ENCODE measurements at places on chromosomes 3 and 15. TPM values are rescaled to one million over a fixed set of nuclear protein-coding genes. Genes with fewer than 3 reads are reported as not detected.
A peak's percentile ranks its signal among the peaks of the same experiment; 100 is the strongest.

NOX5 gene
- 0.31 TPM for total RNA-seq

- no peak overlapping the region for H3K27ac ChIP-seq
- no peaks in the 10 kb centered on the region for H3K27me3 ChIP-seq
- H3K4me3 ChIP-seq: no peak overlapping the region
- DNase-seq: no peak
- H3K36me3 ChIP-seq: no peaks in the 10 kb centered on the region
Observed at GRCh38 chr3:175149675-175150074, 290.5 kb downstream of the NAALADL2 start.

DNA sequence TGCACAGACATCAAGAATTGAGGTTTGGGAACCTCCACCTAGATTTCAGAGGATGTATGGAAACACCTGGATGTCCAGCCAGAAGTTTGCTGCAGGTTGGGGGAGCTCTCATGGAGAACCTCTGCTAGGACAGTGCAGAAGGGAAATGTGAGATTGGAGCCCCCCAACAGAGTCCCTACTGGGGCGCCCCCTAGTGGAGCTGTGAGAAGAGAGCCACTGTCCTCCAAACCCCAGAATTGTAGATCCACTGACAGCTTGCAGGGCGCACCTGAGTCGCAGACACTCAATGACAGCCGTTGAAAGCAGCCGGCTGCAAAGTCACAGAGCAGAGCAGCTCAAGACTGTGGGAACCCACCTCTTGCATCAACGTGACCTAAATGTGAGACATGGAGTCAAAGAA lies 34.6 kb upstream of the EPHA6 start:
- no peaks in the 10 kb centered on the region for H3K36me3 ChIP-seq
- H3K27ac ChIP-seq: no peak overlapping the region
- no peak overlapping the region for H3K4me3 ChIP-seq
- H3K27me3 ChIP-seq: no peaks in the 10 kb centered on the region
- DNase-seq: no peak
- no peaks in the 10 kb centered on the region for H3K4me1 ChIP-seq

- H3K4me1 ChIP-seq: peaks cover 4% of the 10 kb centered on the region
- H3K36me3 ChIP-seq: no peaks in the 10 kb centered on the region
- no peak overlapping the region for H3K4me3 ChIP-seq
- no peak overlapping the region for H3K27ac ChIP-seq
- no peak for DNase-seq
- no peaks in the 10 kb centered on the region for H3K27me3 ChIP-seq
Observed at GRCh38 chr15:99084965-99085364, 19.9 kb upstream of the SYNM start.

- peak overlapping the region; percentile 66 for H3K27ac ChIP-seq
- H3K36me3 ChIP-seq: peaks cover 8% of the 10 kb centered on the region
- H3K27me3 ChIP-seq: no peaks in the 10 kb centered on the region
- peaks cover 43% of the 10 kb centered on the region for H3K4me1 ChIP-seq
- DNase-seq: no peak
Observed at GRCh38 chr3:48739955-48740823, 23.2 kb upstream of the IP6K2 start.

MAPKAPK3 gene
- total RNA-seq: 65.6 TPM

- DNase-seq: no peak
- H3K27me3 ChIP-seq: no peaks in the 10 kb centered on the region
- peaks cover 21% of the 10 kb centered on the region for H3K36me3 ChIP-seq
- H3K4me3 ChIP-seq: peak within 1 kb of the TSS; percentile 80
Observed at GRCh38 chr15:40843885-40844695, at the start of gene SPINT1. TSS of gene SPINT1 (plus strand) at chr15:40844048. CDS start at chr15:40844555, 507 bp downstream.

ZNF385D gene
- total RNA-seq: 0.18 TPM

DUOXA1 gene
- 202 TPM for total RNA-seq

DNA sequence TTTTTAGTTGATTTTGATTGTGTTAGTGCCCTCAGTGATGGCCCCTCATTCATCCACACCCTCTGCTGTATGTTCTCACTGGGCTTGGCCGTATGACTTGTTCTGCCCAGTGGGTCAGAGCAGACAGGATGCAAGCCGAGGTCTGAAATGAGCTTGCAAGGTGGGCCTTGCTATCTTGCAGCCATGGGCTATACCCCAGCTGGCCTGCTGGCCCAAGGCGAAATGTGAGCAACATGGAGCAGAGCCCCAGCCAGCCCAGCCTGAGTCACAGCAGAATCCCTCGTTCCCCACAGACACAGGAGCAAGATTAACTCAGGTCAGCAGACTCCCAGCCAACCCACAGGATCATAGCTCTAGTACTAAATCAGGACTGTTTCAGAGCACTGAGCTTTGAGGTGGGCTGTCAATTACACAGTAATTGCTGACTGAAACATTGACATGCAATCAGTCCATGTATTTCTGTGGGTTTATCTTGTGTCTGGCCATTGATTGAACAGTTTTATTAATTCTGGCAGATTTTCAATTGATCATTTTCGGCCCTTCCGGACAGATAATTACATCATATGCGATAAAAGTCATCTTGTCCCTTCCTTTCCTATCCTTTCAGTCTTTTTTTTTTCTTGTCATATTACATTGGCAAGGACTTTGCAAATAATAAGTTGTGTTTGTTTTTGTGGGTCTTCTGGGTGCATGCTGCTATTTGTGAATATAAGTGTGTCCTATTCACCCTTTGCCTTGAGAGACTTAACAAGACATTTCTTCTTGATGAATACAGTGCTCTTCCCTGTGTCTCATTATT lies 27.1 kb downstream of the KLF15 start:
- no peaks in the 10 kb centered on the region for H3K4me1 ChIP-seq
- no peaks in the 10 kb centered on the region for H3K36me3 ChIP-seq
- no peak for DNase-seq
- H3K27ac ChIP-seq: no peak overlapping the region
- H3K27me3 ChIP-seq: no peaks in the 10 kb centered on the region
- no peak overlapping the region for H3K4me3 ChIP-seq

DNA sequence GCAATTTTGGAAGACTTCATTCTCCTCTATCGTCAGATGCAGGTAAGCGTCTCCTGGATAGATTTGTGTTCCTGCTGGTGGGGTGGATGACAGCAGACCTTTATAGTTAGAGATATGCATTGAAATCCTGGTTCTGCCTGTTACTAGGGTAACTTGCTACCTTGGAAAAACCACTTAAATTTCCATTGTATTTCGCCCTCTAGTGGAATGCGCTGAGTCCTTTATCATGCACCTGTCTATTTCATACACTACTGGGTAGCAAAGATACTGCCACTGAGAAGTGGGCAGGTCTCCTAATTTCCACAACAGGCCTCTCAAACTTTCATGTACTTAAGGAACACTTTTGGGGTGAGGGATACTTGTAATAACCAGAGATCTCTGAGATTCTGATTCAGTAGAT lies 209.5 kb upstream of the SUCLG2 start:
- H3K27ac ChIP-seq: no peak overlapping the region
- H3K36me3 ChIP-seq: no peaks in the 10 kb centered on the region
- DNase-seq: no peak

DNA sequence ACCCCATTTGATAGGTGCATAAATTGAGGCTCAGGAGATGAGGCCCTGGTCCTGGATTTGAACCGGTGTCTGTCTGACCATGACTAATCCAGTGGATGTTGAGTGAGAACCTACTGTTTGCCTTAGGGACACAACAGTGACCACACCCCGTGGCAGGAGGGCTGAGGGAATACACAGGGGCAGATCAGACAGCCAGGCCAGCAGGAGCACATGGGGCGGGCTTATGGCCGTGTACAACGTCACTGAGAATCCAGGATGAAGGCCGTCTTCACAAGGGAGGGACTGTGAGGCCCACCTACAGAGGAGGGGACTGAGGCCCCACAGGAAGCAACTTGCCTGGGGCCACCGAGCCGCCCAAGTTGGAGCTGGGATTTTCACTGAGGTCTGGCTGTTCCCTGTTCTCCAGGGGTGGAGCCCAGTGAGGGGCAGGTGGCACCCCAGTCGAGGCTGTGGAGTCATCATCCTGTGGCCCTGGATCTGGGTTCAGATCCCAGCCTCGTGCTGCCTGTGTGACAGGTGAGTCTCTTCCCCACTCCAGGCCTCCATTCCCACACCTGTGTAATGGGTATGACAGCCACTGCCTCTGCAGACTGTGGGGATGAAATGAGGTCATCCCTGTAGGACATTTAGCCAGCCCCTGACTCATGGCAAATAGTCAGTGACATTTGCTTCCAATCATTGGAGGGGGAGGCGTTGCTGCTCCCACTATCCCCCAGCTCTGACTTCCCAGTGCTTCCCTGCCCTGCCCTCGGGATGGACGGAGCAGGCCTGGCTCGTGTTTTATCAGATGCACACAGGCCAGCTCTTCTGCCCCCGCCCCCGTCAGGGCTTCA lies 6.3 kb upstream of the PLXND1 start:
- H3K4me3 ChIP-seq: no peak overlapping the region
- H3K27me3 ChIP-seq: no peaks in the 10 kb centered on the region
- peak overlapping the region; percentile 62 for H3K27ac ChIP-seq
- H3K36me3 ChIP-seq: no peaks in the 10 kb centered on the region
- DNase-seq: no peak

- no peak overlapping the region for H3K27ac ChIP-seq
- H3K27me3 ChIP-seq: no peaks in the 10 kb centered on the region
- no peak overlapping the region for H3K4me3 ChIP-seq
- no peaks in the 10 kb centered on the region for H3K4me1 ChIP-seq
- no peak for DNase-seq
- no peaks in the 10 kb centered on the region for H3K36me3 ChIP-seq
Observed at GRCh38 chr3:119087799-119088198, 53.2 kb upstream of the IGSF11 start.

TTC21A gene
- total RNA-seq: 2.9 TPM

GRCh38 chr3:109994853-109995252 lies 657.5 kb upstream of the DPPA4 start:
- H3K4me3 ChIP-seq: no peak overlapping the region
- no peaks in the 10 kb centered on the region for H3K36me3 ChIP-seq
- H3K27me3 ChIP-seq: no peaks in the 10 kb centered on the region
- no peaks in the 10 kb centered on the region for H3K4me1 ChIP-seq
- H3K27ac ChIP-seq: no peak overlapping the region

GRCh38 chr15:49328941-49329340 lies 94.1 kb upstream of the FGF7 start:
- H3K4me1 ChIP-seq: no peaks in the 10 kb centered on the region
- no peak for DNase-seq
- no peak overlapping the region for H3K4me3 ChIP-seq
- H3K27me3 ChIP-seq: no peaks in the 10 kb centered on the region

CA12 gene
- total RNA-seq: 126 TPM

DNA sequence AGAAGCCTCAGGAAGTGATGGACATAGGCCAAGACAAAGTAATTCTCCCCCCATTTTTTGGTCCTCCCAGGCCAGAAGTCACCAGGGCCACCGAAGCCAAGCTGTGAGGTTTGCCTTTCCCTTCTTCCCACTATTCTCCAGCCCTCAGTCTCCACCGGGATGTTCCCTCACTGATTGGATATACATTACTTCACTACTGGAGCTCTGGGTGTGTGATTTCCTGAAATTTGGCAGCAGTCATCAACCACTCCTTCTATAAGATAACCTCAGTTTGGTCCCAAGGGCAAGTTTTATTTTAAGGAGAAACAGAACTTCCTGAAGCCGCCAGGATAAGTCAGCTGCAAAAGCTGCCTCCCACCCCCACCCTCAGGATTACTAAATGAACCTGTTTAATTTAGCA lies 11.3 kb downstream of the SLCO2A1 start:
- no peak overlapping the region for H3K27ac ChIP-seq
- no peaks in the 10 kb centered on the region for H3K36me3 ChIP-seq
- no peak for DNase-seq
- H3K4me1 ChIP-seq: peaks cover 45% of the 10 kb centered on the region

- H3K4me3 ChIP-seq: no peak overlapping the region
- H3K27ac ChIP-seq: peak overlapping the region; percentile 16
- H3K27me3 ChIP-seq: no peaks in the 10 kb centered on the region
Observed at GRCh38 chr3:37922721-37923568, 61.3 kb downstream of the CTDSPL start.

- H3K36me3 ChIP-seq: no peaks in the 10 kb centered on the region
- peaks cover 57% of the 10 kb centered on the region for H3K4me1 ChIP-seq
- no peak overlapping the region for H3K27ac ChIP-seq
- no peak overlapping the region for H3K4me3 ChIP-seq
- no peaks in the 10 kb centered on the region for H3K27me3 ChIP-seq
- DNase-seq: no peak
Observed at GRCh38 chr15:70267879-70268278, 170.2 kb upstream of the TLE3 start.
